Cerebellar cortex (tissue), 1 donor: ENCODE measurements at places on chromosomes 3 and 15.

DNA sequence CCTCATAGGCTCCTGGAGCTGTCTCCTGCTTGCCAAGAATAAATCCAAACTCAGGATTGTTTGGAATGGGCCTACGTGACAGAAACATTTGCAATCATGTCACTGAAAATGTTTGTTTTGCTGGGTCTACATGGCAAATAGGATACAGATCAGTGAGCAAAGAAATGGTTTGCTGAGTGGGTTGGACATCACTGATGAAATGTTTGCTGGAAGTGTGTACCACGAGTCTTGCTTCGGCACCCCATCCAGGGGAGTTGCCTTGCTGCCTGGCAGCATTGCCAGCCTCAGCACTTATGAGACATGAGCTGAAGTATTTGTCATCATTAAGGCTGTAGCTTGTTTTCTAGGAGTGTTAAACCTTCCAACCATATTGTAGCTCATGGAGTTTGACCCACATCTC is 213.3 kb upstream of the CFAP20DC start:
- DNase-seq = no peak

DNA sequence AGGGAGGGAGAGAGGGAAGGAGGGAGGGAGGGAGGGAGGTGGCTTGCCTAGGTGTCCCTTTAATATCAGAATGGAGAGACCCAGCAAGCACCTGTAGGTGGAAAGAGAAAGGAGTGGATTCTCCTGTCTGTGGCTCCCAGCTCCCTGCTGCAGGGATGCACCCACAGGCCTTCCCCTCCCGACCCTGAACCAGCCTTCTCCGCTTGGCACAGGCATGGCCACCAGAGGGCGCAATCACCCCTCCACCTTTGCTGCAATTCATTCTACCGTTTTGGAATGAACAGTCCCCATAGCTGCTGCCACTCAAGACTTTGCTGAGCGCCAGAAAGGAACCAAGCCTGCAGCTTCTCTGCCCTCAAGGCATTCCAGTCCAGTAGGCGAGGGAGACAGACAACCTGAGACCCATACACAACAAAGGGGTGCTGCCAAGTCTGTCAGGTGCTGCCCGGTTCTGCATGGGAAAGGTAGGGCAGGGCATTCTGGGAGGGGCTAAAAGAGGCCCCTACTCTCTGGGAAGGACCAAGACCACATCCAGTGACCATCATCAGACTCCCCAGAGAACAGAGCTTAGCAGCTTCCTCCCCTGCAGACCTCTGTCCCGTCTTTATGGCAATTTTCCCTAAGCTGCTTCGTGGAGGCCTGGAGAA is 4.9 kb downstream of the TLR9 start:
- DNase-seq = peak; percentile 93

GRCh38 chr15:41424809-41425208 is 7.9 kb downstream of the RTF1 start:
- DNase-seq = no peak

GRCh38 chr3:100144255-100144866 is 30.1 kb upstream of the FILIP1L start:
- no peak for DNase-seq

DNA sequence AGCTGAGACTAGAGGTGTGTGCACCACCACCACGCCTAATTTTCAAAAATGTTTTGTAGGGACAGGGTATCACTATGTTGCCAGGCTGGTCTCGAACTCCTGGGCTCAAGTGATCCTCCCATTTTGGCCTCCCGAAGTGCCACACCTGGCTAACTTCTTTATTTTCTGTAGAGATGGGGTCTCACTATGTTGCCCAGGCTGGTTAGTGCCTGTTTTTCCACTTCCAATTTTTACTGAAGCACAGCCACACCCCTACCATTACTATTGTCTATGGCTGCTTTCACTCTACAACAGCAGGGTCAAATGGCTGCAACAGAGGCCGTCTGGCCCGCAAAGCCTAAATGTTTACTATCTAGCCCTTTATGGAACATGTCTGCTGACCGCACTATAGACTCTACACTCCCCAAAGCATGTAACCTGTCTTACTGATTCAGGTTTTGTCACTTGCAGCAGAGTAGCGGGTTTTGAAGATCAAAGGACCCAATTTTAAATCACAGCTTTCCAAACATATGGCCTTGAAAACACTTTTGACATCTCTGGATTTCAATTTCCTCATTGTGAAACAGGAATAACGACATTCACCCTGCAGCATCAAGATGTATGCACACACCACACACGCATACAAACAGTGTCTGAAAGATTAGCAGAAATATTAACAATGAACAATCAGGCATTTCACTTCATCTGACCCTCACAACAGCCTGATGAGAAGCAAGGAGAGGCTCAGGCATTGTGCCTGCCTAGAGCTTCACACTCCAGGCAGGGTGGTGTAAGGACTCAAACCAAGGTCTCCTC is 46.1 kb downstream of the SCAP start:
- DNase-seq = no peak

DNA sequence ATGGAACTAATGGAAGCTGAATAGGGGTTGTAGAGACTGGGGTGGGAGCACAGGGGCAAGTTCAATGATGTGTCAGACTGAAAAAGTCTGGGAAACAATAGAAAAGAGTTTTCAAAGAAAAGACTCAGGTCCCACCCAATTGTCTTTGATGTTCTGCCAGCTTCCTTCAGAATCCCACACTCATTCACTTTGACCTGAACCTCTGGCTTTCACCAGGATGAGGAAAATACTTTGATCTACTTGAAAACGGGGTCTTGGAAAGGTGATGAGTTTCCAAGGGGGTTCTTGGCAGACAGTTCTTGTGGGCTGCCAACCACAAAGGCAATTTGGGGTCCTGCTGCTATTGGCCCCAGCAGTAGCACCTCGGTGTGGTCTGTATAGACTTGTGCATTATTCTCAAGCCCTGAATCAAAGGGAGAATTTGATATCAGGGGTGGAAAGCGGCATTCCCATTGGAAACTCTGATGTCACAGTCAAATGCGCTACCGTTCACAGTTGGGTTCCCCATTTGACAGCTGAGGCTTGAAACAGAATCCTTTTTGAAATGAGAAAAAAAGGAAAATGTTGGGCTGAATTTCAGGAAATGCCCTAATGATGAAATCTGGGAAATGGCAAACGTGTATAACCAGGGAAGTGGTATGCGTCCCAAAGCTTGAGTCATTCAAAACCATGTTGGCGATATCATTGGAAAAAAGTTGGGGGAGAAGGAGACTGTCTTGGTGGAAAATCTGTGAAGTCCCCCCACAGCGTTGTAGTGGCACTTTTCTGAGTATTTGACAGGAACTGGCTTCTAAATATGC is 229.2 kb upstream of the LRTM1 start:
- DNase-seq = no peak

- no peak for DNase-seq
Observed at GRCh38 chr15:57287123-57287521, 89.2 kb upstream of the CGNL1 start.

GRCh38 chr3:107414325-107414964 is 37.2 kb downstream of the CCDC54 start:
- no peak for DNase-seq

DNA sequence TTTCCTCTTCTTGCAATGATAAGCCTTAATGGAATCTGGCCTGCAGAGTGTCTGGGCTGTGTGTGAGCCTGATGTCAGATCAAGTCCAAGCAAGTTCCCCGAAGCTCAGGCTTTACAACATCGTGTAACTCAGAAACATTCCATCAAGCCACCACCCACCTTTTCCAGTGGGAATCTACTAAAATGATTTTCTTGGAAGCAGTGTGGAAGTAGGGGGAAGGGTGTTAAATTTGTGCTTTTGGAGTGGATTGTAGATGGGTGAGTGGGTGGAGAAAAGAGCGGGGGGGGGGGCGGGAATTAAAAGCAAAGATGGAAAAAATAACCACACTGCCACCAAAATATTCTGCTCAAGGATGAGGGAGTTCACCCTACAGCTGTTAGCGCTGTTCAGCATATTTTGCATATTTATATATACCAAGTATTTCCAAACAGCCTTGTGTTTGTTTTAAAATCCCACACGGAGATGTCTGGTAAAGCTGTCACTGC is 53.6 kb downstream of the VGLL3 start:
- DNase-seq = no peak

DNA sequence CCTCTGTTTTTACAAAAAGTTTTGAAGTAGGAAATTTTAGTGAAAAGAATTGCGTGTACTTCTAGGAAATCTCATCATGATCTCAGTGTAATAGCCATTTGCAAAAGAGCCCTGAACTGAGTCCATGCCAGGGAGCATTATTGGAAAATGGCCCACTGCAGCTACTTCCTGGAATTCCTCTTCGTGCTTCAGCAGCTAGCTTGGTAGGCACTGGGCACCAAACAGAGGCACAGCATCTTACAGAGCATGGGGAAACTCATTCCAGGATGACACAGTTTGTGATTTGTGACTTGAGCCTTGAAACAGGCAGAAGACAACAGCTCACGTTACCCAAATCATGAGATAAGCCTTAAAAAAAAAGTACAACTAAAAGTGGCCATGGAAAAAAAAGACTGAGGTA is 179.1 kb downstream of the WDR72 start:
- DNase-seq = no peak

GRCh38 chr15:76206325-76206976 is 104.8 kb downstream of the ETFA start:
- DNase-seq = peak; percentile 89

GRCh38 chr3:114659109-114660061 is 365.6 kb downstream of the TIGIT start:
- no peak for DNase-seq

GRCh38 chr3:47425383-47425778 is 44.6 kb downstream of the PTPN23 start:
- no peak for DNase-seq

GRCh38 chr3:195058336-195059005 is 212.5 kb downstream of the XXYLT1 start:
- DNase-seq = no peak

GRCh38 chr15:32717426-32718226 is at the start of gene GREM1:
TSS of gene GREM1 (plus strand) at chr15:32718004. CDS start at chr15:32730691, 12,687 bp downstream.
- no peak for DNase-seq

GRCh38 chr3:157310329-157311052 is 126.2 kb upstream of the PTX3 start:
- DNase-seq = no peak

DNA sequence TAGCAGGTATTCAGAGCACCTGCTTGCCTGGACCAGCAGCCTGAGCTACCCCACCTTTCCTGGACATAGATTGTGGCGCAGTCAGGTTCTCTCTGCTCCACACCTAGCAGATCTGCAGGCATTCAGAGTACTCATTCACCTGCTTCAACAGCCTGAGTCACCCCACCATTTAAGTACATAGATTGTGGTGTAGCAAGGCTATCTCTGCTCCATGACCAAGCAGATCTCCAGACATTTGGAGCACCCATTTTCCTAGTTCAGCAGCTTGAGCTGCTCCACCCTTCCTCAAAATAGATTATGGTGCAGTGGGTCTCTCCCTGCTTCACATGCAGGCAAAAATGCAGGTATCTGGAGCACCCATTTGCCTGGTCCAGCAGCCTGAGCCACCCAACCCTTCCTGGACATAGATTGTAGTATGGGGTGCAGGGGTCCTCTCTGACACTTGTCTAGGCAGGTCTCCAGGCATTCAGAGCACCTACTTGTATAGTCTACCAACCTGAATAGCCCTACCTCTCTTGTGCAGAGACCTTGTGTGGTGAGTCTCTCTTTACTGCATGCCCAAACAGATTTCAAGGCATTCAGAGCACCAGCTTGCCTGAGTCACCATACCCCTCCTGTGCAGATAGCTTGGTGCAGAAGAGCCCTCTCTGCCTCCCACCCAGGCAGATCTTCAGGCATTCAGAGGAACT is 466.0 kb upstream of the THBS1 start:
- DNase-seq = no peak

GRCh38 chr3:133711013-133711412 is 35.2 kb upstream of the TF start:
- no peak for DNase-seq

- DNase-seq = peak; percentile 49
Observed at GRCh38 chr3:45939341-45939771, 3.9 kb upstream of the CXCR6 start.

DNA sequence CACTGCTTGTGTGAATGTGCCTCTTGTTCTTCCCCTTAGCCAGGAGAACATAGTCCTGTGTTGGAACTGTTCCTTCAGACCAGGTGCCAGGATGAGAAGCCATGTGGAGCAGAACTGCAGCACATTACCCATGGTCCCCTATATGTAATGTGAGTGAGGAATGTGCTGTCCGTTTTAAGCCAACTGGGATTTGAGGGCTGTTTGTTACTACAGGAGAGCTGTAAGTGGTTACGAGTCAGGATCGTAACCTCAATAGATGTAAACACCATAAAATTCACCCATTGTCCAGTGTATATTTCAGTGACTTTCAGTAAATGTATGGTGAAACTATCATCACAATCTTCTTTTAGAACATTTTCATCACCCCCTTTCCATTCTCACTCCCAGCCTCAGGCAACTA is 10.1 kb upstream of the SCAP start:
- no peak for DNase-seq

GRCh38 chr3:51938780-51939425 is 2.8 kb downstream of the RRP9 start:
- DNase-seq = no peak

GRCh38 chr3:133838916-133839800 is 33.5 kb downstream of the SRPRB start:
- DNase-seq = no peak

DNA sequence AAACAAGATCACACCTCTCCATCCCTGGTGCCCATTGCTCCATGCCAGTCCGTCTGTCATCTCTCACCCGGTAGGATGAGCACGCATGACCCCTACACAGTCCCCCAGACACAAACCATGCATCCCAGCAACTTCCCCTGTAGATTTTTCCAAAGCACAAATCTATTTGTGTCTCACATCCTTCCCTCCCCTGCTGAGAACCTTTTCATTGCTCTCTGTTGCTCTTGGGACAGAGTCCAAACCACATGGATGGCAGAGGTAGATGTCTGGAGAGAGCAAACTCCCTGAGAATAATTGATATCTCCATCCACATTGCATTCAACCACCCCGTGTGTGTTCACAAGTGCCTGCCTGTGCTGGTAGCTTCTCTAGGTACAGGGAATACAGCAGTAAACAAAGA is 29.9 kb upstream of the LRTM1 start:
- DNase-seq = no peak

- DNase-seq = no peak
Observed at GRCh38 chr15:69104050-69104750, 56.2 kb upstream of the GLCE start.

DNA sequence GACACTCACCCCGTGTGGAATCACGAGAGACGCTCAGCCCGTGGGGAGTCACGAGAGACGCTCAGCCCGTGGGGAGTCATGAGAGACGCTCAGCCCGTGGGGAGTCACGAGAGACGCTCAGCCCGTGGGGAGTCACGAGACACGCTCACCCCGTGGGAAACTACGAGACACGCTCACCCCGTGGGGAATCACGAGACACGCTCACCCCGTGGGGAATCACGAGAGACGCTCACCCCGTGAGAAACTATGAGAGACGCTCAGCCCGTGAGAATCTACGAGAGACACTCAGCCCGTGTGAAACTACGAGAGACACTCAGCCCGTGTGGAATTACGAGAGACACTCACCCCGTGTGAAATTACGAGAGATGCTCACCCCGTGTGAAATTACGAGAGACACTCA is 49.8 kb downstream of the ADAMTS17 start:
- no peak for DNase-seq

DNA sequence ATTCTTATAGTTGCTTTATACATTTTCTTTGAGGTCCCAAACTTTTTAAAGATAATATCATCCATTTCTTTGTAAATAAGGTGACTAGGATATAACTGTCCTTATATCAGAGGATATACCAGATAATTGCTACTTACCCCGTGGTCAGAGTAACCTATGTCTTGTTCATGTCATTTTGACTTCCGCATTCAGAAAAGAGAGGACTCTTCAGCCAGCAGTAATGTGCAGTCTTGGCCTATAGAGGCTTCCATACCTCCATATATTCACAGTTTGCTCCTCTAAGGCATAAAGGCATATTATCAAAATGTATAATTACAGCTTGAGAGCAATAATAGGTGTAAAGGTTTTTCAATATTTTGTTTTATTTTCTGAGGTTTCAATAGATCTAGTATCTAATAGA is 38.5 kb downstream of the EPHA6 start:
- no peak for DNase-seq
